Thoracic aorta (tissue), 2 donors: ENCODE measurements at places on chromosomes 2 and 18. TPM values are rescaled to one million over a fixed set of nuclear protein-coding genes. Genes with fewer than 3 reads are reported as not detected.

- no peaks in the 10 kb centered on the region for H3K36me3 ChIP-seq
Observed at GRCh38 chr18:58887613-58887963, 22.9 kb downstream of the ZNF532 start.

GRCh38 chr2:99881901-99882591, 260.3 kb downstream of the AFF3 start:
- H3K36me3 ChIP-seq, result no peaks in the 10 kb centered on the region
- no peak overlapping the region for H3K27ac ChIP-seq
- peaks cover 2% of the 10 kb centered on the region for H3K4me1 ChIP-seq
- no peak overlapping the region for H3K4me3 ChIP-seq

- DNase-seq, result no peak
- no peaks in the 10 kb centered on the region for H3K27me3 ChIP-seq
- peaks cover 16% of the 10 kb centered on the region for H3K4me1 ChIP-seq
- no peaks in the 10 kb centered on the region for H3K36me3 ChIP-seq
- no peak overlapping the region for H3K27ac ChIP-seq
Observed at GRCh38 chr18:77090546-77091174, 41.9 kb downstream of the MBP start.

- DNase-seq, result no peak
- H3K4me1 ChIP-seq, result no peaks in the 10 kb centered on the region
- no peaks in the 10 kb centered on the region for H3K36me3 ChIP-seq
- no peak overlapping the region for H3K27ac ChIP-seq
Observed at GRCh38 chr2:38125007-38125406, 49.1 kb upstream of the CYP1B1 start.

DNA sequence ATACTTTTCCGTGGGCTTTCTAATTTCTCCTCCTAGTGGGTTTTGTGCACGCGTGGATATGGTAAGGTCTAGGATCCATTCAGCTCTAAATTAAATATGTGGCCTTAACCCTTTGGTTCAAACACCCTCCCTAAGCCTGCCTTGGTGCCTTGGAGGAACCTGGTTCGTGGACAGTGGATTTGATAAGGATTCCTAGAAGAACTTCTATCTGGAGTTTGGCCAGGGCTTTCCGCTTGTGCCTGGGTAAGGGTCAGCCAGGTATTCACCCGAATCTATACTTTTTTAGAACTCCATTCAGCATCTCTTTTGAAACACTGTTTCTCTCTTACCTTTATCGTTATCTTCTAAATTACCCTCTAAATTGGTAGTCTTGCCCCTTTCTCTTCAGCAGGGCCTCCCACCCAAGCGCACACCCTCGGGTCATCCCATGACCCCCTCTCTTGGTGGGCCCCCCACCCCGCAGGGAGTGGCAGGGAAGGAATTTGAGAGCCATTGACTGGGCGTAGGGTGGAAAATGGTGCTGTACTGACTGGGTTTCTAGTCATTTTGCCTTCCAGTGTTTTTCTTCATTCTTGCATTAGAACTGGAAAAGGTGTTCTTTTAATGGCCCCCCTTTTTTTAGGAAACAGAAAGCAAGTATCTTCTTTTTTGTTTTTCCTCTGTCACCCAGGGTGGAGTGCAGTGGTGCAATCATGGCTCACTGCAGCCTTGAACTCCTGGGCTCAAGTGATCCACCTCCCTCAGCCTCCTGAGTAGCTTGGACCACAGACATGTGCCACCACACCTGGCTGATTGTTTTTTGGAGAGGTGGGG, 1.8 kb downstream of the SOCS6 start:
- peaks cover 44% of the 10 kb centered on the region for H3K4me1 ChIP-seq
- H3K36me3 ChIP-seq, result no peaks in the 10 kb centered on the region
- no peak for DNase-seq
- H3K27ac ChIP-seq, result no peak overlapping the region
- peak overlapping the region; percentile 86 for H3K4me3 ChIP-seq
- H3K27me3 ChIP-seq, result no peaks in the 10 kb centered on the region

DNA sequence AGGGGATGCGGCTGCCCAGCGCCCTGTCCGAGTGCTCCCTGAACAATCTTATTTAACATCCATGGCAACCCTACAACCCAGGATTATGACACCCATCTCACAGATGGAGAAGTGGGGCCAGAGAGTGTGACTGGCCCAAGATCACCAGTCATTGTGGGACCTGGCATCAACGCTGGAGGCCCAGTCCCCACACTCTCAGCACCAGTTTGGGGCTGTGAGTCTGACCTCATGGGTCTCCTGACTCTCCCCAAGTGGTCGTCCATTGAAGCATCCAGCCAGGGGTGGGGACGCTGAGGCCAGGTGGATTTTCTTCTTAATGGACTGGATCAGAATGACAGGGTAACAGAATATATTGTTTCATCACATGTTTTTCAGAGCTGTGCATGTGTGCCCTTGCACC, 24.5 kb downstream of the MAL start:
- no peak for DNase-seq
- no peak overlapping the region for H3K4me3 ChIP-seq
- no peak overlapping the region for H3K27ac ChIP-seq
- no peaks in the 10 kb centered on the region for H3K36me3 ChIP-seq
- H3K4me1 ChIP-seq, result no peaks in the 10 kb centered on the region
- H3K27me3 ChIP-seq, result no peaks in the 10 kb centered on the region

- no peaks in the 10 kb centered on the region for H3K27me3 ChIP-seq
- H3K36me3 ChIP-seq, result no peaks in the 10 kb centered on the region
- H3K4me1 ChIP-seq, result no peaks in the 10 kb centered on the region
- no peak for DNase-seq
- H3K4me3 ChIP-seq, result no peak overlapping the region
Observed at GRCh38 chr18:48017635-48018034, 87.2 kb upstream of the SMAD2 start.

The OTOS gene
- total RNA-seq, result not detected

The SULT1C2 gene
- not detected for total RNA-seq

The TFCP2L1 gene
- total RNA-seq, result 1.1 TPM

The SNRNP200 gene
- 77.2 TPM for total RNA-seq

The COX5B gene
- total RNA-seq, result 198 TPM

The FRZB gene
- total RNA-seq, result 140 TPM
